ENCODE measurements at places on chromosomes 3 and 15. TPM values are rescaled to one million over a fixed set of nuclear protein-coding genes. Genes with fewer than 3 reads are reported as not detected.

Gene ATP2C1
- 6.6 TPM for polyA plus RNA-seq

Gene ZNF620
- 3.6 TPM for polyA plus RNA-seq

Gene GABRB3
- not detected for polyA plus RNA-seq

Gene GUCA1C
- polyA plus RNA-seq: not detected

Gene CHP1
- polyA plus RNA-seq: 12.4 TPM

Gene UPK1B
- polyA plus RNA-seq: 1.3 TPM

Gene IREB2
- 18.0 TPM for polyA plus RNA-seq

Gene LEO1
- polyA plus RNA-seq: 16.5 TPM

Gene CFAP100
- polyA plus RNA-seq: not detected

Gene KBTBD13
- polyA plus RNA-seq: not detected

Gene ARGFX
- not detected for polyA plus RNA-seq

Gene PLCL2
- 90.8 TPM for polyA plus RNA-seq

Gene TUBGCP5
- 5.7 TPM for polyA plus RNA-seq

Gene NLGN1
- polyA plus RNA-seq: not detected

Gene TRPM1
- polyA plus RNA-seq: not detected

Gene IMPG2
- not detected for polyA plus RNA-seq

Gene SLC51A
- 0.39 TPM for polyA plus RNA-seq

Gene KAT2B
- polyA plus RNA-seq: 2.4 TPM

Gene CD200R1
- polyA plus RNA-seq: 20.9 TPM

Gene SCN11A
- polyA plus RNA-seq: not detected

Gene COLQ
- 0.26 TPM for polyA plus RNA-seq

Gene HEXA
- 60.3 TPM for polyA plus RNA-seq

Gene CEMIP
- 0.02 TPM for polyA plus RNA-seq

Gene RBP2
- not detected for polyA plus RNA-seq

Gene ZNF80
- polyA plus RNA-seq: not detected

Gene CCR5
- polyA plus RNA-seq: not detected

Gene PAQR9
- polyA plus RNA-seq: not detected

Gene ONECUT1
- polyA plus RNA-seq: not detected

Gene LRRC15
- not detected for polyA plus RNA-seq

Gene OR5K2
- polyA plus RNA-seq: not detected

Gene PLA1A
- polyA plus RNA-seq: not detected

Gene PSTPIP1
- 38.2 TPM for polyA plus RNA-seq

Gene ATP10A
- 18.5 TPM for polyA plus RNA-seq

Gene PLA2G4E
- not detected for polyA plus RNA-seq

Gene PRICKLE2
- not detected for polyA plus RNA-seq

Gene HRH1
- not detected for polyA plus RNA-seq
